ENCODE measurements at places on chromosomes 3 and 15.

DNA sequence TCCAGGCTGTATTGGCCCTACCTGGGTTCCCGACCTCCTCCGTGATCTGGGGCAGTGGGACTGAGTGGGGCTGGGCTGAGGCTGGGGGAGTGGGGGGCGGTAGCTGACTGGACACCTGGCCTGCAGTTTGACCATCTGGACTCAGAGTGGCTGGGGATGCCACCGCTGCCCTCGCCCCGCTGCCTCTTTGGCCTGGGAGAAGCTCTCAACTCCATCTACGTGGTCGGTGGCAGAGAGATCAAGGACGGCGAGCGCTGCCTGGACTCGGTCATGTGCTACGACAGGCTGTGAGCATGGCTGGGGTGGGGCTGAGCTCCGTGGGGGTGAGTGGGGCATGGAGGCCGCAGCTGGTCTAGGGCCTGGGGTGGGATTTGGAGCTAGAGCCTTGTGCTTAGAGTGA lies 2.7 kb downstream of the KLHL40 start:
- DNase-seq, result no peak

DNA sequence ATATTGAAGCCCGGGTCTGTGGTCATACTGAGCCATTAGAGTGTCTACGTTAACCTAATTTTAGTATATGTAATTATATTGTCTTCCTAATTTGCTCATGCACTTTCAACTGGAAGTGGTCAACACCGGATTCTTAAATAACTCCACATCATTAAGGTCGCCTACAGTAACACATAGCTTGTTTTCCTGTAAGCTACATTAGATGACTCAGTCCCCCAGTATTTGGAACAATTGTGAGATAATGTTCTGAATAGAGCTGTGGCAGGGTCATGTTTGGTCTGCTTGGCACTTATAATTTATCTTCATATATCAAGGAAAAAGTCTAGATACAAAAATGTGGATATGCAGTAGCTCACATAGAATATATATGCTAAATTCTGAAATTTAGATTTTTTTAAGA lies 486.2 kb downstream of the IGSF11 start:
- peak; percentile 1 for DNase-seq

DNA sequence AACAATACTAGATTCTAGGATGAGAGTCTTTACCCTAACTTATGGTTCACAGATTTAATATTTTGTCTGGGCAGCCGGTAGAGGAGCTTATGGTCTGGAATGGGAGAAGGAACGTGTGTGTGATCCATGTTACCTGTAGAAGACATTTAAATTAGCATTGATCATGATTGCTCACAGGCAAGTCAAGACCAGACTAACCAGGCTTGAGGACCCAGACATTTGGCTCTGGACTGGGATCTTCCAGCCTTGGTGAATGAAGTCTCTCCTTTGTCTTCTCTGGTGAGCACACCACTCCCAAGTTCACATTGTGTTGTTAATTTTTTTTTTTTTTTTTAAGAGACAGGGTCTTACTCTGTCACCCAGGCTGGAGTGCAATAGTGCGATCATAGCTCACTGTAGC lies 11.7 kb downstream of the ABHD2 start:
- DNase-seq, result no peak

GRCh38 chr3:113629584-113630421 lies 66.6 kb downstream of the USF3 start:
- DNase-seq, result no peak

- no peak for DNase-seq
These were observed 2.6 kb downstream of the LTF start for GRCh38 chr3:46462111-46462510.

GRCh38 chr15:61327019-61327631 lies 98.0 kb upstream of the RORA start:
- DNase-seq, result no peak

GRCh38 chr3:57065588-57065987 lies 5.1 kb downstream of the SPATA12 start:
- DNase-seq, result peak; percentile 80

DNA sequence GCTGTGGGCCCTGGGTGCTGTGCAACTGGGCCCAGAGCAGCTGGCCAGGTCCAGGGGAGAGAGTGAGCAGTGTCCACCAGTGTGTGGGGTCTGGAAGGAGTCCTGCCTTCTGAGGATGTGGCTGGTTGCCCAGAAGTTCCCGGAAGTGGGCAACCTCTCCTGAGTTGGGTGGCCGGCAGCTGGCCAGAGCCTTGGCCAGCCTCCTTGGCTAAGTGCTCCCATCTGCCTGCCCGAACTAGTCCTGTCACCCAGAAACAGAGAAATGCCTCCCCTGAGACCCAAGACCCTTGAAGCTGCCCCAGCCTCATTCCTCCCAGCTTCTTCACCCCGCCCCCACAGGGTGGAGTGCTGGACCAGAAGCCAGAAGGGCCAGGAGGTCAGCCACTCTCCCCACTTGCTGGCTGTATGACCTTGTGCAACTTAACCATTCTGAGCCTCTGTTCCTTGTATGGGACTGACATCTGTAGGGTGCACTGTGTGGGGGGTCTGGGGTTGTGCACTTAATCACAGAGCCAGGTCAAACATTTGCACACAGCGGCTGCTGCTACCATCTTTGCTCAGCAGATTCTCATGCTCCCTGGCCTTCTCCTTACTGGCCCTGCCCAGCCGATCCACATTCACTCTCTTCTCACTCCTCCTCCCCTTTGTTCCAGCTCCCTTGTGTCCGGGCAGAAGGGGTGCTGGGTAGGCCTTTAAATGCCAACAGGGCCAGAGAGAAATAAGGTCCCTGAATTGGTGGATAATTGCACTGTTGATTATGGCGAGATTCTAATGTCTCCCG lies 7.5 kb upstream of the ALAS1 start:
- DNase-seq, result peak; percentile 31

DNA sequence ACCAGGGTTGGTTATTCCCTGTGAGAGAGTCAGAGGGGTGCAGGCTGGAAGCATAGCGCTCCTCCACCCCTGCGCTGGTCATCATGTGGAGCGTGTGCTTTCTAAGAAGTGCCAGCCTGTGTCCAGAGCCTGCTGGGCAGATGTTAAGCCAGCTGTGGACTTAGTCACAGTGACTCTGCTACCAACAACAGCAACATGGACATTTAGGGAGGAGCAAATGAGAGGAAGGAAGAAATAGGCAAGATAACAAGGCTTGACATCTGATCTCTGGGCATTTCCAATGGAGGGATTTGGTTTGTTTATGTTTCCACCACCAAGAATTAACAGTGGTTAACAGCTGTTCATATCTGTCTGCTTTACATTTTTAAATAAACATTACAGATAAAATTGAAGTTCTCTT lies 36.4 kb upstream of the MYZAP start:
- no peak for DNase-seq

DNA sequence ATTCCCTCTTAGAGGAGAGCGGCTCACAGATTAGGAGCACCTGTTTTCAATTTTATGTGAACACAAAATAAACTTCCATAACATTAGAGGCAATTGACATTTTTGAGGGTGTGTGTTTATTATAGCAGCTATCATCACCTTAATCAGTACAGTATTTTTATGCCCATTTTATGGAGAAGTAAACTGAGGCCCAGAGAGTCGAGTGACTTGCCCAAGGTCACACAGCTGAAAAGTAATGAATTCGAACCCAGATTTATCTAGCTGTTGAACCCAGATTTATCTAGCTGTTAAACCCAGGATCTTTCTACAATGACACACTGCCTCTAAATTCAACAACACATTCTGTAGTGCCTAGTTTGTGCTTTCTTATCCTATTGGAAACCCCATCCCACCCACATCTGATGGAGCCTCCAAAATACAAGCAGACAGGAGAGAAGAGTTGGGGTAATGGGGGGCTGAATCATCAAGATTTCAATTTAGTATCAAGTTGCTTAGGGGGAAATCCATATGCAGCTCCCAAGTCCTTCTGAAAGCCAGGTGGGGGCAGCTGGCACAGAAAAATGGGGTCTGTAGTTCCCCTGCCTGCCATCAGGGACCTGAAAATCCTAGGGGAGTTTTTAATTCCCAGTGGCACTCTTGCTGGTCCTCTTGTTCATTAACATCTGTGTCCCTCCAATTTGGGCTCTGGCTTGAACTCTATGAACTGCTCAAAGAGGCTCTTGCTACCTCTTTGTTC lies 50.4 kb upstream of the TRA2B start:
- no peak for DNase-seq

Data from astrocyte of the cerebellum (primary cell).